MM.1S (cell line): ENCODE measurements at places on chromosomes 12 and 14.
A peak's percentile ranks its signal among the peaks of the same experiment; 100 is the strongest.

DNA sequence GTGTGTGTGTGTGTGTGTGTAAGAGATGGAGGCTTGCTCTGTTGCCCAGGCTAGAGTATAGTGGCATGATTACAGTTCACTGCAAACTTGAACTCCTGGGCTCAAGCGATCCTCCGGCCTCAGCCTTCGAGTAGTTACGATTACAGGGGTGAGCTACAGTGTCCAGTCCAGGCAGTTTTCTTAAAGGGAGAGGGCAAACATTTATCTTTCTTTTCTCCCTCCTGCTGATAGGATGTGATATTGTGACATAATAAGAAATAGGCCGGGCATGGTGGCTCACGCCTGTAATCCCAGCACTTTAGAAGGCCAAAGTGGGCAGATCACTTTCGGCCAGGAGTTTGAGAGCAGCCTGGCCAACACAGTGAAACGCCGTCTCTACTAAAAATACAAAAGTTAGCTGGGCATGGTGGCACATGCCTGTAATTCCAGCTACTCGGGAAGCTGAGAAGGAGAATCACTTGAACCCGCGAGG is 31.8 kb upstream of the CLIP1 start:
- DNase-seq, result no peak

DNA sequence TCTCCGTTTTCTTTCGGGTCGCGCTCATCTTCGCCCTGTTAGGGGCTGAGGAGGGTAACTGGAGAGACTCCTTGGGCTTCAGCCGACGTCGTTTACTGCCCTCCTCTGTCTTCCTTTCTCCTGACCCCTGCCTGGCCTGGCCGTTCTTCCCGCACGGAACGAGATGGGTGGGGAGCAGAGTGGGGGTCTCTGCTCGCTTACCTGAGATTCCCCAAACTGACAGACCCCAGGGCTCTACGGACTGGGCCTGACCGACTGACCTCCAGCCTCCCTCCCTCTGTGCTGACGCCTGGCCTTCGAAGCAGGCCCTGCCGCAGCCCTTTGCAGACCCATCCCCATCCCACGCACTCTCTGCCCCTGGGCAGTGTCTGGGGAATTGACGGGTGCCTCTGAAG is 439 bp downstream of the GOLGA5 start:
- no peak for DNase-seq

- no peak for DNase-seq
Measured at GRCh38 chr14:26765768-26766520, 168.1 kb upstream of the NOVA1 start.

DNA sequence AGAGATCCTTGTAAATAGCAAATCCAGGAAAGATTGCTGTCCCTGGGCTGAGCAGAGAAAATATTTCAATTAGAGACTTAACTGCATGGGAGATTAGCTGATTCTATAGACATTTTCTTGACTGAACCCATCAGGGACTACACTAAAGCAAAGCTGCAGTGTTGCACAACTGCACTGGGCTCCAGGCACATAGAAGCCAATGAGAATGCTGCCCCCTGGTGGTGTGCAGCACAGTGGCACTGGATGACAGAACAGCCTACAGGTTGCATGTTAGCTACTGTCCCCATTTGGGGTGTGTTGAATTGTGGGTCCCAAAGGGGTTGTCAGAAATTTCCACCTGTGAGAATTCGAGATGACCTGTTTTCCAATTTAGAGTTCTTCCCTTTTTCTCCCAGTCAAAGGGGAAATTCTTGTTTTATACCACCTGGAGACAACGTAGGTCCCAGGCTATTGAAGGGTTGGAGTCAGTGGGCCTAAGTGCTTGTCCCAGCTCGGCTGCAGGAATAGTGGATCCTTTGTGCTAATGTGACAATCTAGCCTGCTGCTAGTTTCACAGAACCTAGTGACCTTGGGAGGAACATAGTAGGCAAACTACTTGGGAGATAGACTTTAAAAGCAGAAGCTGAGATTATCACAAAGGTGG is 114.7 kb downstream of the SLC8A3 start:
- peak; percentile 53 for DNase-seq

DNA sequence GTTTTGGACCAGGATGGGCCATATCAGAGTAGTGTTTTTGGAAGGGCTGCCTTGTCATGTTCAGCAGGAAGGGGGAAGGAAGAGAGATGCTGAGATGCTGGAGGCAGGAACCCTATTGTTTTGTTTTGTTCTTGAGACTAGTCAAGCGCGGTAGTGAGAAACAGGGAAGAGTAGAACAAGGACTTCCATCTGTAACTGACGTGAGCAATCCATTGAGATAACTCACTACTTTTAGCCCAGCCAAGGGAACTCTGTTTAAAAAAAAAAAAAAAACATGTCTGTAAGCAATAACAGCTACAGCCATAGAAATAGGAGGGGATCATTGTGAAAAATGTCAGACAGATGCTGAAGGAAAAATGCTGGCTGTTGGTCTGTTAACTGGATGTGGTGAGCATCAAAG is 34.0 kb downstream of the CD9 start:
- DNase-seq, result no peak
